ENCODE measurements at places on chromosomes 3 and 15.

GRCh38 chr15:49383266-49383665, 39.8 kb upstream of the FGF7 start:
- no peak for DNase-seq

GRCh38 chr3:66812136-66812535, 186.0 kb upstream of the KBTBD8 start:
- DNase-seq = no peak

DNA sequence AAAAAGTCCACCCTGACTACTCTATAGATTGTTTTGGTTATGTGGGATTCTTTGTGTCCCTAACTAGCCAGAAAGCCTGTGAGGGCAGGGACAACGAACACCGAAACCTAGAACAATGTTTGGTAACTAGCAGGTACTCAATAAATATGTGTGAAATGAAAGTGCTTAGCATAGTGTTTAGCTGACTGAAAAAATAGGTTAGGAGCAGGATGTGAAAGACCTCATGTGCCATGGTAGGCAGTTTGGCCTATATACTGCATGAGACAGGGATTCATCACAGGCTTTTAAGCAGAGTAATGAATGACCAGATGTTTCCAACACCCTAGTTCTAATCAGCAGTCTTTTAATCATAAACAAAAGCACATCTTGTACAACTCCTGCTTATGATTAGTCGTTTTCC, 64.2 kb downstream of the MYO5A start:
- DNase-seq = no peak

DNA sequence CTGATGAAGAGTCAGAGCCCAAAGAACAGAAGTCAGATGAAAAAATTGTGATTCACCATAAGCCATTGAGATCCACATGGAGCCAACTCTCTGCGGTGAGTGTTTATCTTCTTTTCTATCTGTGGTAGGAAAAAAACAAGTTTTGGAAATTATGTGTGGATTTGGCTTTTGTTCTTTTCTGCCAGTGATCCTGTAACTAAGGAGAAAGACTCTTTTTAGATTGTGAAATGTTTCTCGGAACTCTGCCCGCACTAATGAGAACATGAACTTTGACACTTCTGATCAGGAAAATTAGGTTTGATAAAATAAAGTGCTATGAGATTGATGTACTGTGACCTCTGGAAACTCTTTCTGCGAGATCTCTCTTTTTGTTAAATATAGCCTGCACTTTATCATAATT, 8.4 kb downstream of the ARHGEF26 start:
- no peak for DNase-seq

- no peak for DNase-seq
Observed at GRCh38 chr3:97896547-97896946, 74.7 kb downstream of the CRYBG3 start.

Data from stimulated activated CD4-positive, alpha-beta T cell treated with anti-CD3 and anti-CD28 coated beads, Interleukin-2, amount 100 ng/mL, for 24 hours (primary cell).